ENCODE measurements at places on chromosomes 6 and 20.

DNA sequence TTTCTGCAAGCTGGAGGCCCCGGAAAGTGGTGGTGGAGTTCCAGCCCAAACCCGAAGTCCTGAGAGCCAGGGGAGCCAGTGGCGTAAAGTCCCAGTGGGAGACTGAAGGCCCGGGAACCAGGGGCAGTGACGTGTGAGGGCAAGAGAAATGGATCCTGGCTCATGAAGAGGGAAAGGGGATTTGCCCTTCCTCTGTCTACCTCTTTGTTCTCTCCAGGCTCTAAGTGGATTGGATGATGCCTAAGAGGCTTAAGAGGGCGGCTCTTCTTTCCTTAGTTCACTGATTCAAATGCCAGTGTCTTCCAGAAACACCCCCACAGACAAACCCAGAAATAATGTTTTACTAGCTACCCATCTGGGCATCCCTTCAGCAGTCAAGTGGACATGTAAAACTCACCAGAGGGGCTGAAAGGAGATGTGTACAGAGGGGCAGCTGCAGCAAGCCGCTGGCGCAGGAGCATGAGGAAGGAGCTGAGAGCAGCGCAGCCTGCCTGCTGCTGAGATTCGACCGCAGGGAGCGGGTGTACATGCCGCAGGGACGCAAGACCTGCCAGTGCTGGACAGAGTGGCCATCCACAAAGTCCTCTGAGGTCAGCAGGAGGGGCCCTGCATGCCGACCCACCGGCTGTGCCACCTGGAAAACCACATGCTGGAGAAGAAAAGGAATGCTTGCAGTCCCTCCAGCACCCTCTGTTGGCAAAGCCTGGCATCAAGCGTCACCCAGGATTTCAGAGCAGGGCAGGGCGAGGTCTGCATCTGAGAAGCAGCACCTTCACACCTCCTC is 29.5 kb downstream of the CDYL start:
- DNase-seq, result peak; percentile 86

DNA sequence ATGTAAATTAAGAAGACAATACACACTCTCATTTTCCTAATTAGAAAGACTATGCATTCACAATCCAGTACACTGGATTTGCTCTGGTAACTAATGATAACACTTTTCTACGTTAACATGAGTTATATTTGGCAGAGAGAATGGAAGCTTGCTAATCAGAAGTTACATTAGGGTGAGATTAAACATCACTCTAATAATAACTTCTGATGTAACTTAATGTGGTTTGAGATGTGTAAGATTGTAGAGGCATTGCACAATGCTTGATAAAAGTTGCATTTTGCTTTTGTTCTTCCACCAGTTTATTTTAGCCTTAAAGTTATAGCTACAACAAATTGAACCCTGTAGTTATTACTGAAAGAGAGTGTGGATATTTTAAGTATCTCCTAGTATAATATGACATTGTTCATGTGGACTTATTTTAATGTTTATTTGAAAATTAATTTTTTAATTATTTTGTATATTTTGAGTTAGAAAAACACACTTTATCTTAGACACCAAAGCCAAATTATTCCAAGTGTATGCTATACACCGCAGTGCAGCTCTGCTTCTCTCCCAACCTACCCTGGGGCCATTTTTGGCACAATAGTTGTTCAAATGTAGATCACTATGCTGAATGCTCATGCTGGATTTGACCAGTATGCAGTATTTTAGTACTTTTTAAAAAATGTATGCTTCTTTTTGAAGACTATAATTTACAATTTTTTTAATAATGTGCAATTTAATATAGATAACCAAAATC is 143.2 kb downstream of the SLC16A10 start:
- no peak for DNase-seq

DNA sequence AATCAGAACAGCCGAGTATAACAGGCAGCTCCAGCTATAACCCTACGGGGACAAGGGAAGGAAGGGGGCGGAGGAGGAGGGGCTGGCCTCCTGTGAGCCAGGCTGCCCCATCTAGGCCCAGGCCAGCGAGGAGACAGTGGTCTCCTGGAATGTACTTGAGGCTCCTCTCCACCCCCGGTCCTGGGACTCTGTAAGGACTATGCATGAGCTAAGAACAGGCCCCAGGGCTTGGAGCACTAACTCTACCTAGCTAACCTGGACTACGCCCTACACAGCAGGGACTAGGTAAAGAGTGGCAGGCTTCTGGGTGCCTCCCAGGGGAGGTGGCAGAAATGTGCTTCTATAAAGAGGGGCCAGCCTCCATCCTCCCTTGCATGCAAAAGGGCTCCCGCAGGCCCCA is 8.9 kb downstream of the KCNK15 start:
- no peak for DNase-seq

DNA sequence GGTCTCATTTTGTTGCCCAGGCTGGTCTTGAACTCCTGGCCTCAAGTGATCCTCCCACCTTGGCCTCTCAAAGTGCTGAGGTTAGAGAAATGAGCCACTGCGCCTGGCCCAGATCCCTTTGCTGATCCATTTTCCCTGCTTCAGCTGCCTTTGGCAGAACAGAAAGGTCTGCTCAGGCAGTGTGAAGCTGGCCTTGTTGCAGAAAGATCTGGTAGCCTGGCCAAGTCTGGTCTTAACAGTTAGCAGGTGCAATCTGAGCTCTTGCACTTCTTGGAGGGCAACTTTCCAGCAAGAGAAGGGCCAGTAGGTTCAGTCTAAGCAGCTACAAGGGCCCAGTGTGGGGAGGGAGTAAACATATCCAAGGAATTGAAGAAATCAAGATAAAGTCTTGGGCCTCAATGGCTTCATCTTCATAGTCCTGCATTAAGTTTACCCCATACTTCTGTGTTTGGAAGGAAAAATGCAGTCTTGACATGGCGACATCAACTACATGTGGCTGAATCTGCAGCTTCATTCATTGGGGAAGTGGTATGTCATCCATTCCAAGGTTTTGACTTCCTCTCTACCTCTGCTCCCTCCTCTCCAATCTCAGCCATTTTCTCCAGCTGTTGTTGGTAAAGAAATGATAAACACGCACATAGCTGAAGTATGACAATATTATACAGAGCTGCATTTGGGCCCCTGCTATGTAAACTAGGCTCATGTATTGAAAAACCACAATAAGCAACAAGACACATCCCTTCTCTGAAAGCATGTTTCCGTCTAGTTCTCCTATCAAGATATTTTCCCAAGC is 39.0 kb upstream of the NEDD9 start:
- no peak for DNase-seq

GRCh38 chr6:19394051-19394450 is 443.1 kb upstream of the ID4 start:
- no peak for DNase-seq

DNA sequence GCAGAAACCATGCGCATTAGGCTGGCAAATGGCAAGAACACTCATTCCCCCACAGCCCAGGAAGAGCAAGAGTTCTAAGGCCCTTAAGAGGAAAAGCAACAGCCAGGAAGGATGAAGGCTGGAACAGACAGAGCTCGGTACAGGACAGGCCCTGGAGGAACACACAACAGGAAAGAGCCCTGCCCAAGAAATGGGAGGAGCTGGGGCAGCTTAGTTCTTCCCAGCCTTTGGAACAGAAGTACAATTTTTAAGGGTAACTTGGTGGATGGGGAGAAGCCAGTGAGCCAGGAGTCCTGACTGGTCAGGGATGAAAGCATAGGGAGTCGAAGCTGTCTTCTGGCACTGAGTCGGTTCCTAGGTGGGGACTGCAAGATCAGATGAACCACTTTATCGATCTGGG is 32.4 kb downstream of the OR2B2 start:
- no peak for DNase-seq

GRCh38 chr6:34051331-34051919 is 94.5 kb downstream of the GRM4 start:
- DNase-seq, result no peak

GRCh38 chr6:157679605-157680580 is 143.2 kb upstream of the SNX9 start:
- DNase-seq, result no peak

GRCh38 chr20:1801929-1802306 is 93.3 kb upstream of the SIRPA start:
- DNase-seq, result no peak

GRCh38 chr6:29925321-29925720 is 17.0 kb upstream of the HLA-A start:
- DNase-seq, result no peak

- DNase-seq, result no peak
These were observed 215.2 kb downstream of the SLC35F1 start for GRCh38 chr6:118122161-118122725.
